H9 (cell line): ENCODE measurements at places on chromosomes 7 and 10. TPM values are rescaled to one million over a fixed set of nuclear protein-coding genes. Genes with fewer than 3 reads are reported as not detected.

GRCh38 chr7:73715648-73716317 is 3.7 kb downstream of the STX1A start:
- no peak for DNase-seq

DNA sequence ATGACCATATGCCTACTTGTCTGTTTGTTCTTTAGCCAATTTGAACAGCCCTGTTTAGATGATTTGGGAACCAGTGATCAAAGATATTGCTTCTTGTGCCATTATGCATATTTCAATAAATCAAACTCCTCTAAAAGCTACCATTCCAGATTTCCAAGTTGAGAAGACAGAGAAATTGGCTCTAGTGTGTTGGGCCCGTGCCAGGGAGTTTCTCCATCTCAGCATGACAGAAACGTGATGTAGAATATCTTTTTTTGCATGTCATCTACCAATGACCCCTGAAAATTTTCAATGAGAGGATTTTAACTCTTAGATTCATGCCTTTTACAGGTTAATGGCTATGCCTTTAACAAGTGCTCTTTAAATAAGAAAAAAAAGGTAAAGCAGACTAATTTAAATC is 50.7 kb upstream of the CABCOCO1 start:
- no peak for DNase-seq

DNA sequence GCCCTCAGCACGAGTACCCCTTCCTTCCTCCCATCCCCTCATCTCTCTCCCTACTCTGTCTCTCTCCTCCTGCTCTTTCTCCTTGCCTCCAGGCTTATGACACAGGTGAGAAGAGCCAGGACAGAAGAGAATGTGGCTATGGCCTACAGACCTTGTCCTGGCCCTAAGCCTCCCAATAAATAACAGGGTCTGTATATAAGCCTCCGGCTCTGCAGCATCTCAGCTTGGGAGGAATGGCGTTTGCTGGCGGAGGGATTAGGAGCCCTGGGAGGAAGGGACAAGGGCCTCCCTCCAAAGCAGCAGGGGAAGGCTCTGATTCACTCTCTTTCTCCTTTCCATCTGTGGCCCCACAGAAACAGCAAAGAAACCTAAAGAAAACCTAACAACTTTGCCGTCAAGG is 45.8 kb downstream of the COL13A1 start:
- DNase-seq: no peak

MSMB gene
- total RNA-seq: not detected in 2 replicates
